Stimulated activated CD4-positive, alpha-beta T cell treated with anti-CD3 and anti-CD28 coated beads, TNF-alpha, amount 100 ng/mL, for 4 hours (primary cell): ENCODE measurements at places on chromosomes 16 and 17.

- no peak for DNase-seq
Measured at GRCh38 chr17:14281530-14281929, 19.4 kb upstream of the HS3ST3B1 start.

GRCh38 chr16:15608398-15609285 is 34.3 kb downstream of the MARF1 start:
- no peak for DNase-seq

DNA sequence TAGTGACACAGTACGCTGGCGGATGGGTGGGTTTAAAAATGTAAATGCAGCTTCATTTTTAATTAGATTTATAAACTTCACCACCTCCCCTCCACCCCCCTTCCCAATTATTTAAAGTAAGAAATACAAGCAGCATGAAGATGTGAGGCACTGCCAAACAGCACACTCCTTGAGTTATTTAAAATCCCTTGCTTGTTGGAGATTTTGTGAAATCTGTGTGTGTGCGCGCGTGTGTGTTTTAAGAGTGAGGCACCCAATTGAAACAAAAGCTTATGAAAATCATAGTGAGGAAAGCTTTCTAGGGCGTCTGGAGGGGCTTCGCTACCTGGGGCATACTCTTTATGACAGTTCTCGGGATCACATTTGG is 219.6 kb upstream of the IRX3 start:
- no peak for DNase-seq

DNA sequence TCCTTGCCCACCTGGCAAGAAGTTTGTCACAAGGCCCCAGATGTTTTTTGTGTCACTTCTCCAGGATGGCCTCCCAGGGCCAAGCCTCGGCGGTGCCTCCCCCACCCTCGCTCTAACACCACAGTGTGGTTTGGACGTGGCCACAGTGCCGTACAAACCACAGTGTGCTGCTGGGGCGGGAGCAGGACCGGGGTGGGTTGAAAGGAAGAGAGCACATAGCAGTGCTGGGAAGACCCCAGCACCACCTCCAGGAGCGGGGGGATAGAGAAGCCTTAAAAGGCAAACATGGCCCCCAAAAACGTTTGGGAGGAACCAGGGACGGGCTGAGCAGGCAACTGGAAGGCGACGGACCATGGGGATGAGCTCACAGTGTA is 5.0 kb upstream of the BCL6B start:
- DNase-seq, result no peak

DNA sequence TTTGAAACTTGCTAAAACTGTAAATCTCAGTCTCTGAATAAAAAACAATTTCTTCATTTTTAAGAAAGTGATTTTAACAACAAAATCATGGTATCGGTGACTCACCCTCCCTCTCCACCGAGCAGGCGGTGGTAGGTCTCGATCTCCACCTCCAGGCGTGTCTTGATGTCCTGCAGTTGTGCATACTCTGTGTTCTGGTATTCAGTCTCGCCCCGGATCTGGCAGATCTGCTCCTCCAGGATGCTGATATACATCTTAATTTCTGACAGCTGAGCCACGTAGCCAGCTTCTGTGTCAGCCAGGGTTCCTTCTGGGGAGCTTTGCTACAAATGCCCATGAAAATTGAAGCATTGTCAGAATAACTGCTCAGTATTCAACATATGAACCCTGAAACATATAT is 15.4 kb upstream of the KRT24 start:
- no peak for DNase-seq

DNA sequence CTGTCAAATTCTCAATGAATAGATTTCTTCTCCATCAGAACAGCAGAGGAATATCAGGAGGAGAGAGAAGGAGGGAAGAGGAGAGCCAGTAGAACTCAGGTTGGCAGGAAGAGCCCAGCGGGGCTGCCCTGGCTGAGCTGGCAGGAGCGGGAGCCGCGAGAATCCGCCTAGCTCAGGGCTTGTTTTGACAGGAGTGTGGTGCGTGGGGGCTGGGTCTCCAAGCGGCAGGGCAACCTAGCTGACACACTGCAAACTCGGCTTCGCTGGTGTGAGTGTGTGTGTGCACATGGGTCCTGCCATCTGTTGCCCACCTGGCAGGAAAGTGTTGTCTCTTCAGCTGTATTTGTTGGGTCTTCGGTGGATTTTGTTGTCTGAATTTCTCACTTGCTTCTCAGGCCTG is 27.9 kb upstream of the BCAR1 start:
- no peak for DNase-seq

DNA sequence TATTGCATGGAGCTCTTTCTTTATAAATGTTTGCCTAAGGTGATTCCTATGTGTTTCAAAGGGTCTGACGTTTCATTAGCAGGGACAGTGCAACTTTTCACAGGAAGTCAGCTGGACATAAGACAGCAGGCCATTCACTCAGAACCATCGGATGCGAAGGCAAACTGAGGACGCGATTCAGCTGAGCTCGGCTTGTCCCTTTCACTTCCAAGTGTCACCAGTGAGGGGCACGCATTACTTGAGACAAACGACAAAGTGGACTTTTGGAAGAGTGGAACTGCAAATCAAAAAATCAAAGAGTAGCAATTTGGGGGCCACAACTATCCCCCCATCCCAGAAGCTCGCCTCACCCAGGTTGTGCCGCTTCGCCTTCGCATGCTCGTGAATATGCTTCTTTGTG is 14.6 kb downstream of the USP22 start:
- DNase-seq, result no peak

DNA sequence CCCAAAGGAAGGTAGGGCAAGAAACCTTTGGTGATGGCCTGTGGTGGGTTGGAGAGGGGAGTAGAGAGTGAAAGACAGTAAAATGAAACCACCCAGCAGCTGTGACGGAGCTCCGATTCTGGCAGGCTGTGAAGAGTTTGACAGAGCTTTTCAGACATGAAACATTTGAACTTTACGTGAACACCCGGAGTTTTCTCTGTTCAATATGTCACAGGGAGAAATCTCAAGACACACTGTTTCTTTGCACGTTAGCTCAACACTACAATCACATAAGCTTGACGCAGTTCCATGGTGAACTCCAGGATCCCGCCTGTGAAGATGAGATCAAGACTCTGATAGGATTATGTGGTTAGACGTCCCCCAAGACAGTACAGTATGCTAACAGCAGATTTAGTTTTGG is 79.6 kb upstream of the CDH11 start:
- DNase-seq, result no peak

DNA sequence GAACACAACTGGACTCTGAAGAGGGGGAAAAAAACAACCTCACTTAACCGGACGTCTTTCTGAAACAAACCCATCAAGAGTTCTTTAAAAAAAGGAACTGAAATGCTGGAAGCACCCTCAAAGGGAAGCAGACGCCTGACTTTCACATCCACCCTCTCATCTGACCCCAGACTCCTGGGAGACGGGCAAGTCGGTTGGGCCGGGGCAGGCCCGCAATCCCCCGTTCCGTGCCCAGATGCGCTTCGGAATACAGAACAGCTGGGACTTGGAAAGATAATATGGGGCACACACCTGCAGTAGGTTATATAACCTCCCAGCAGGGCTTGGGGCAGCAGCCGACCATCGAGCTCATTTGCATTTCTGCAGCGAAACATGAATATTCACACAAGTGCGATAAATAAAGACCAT is 3.7 kb downstream of the ARHGAP27 start:
- no peak for DNase-seq

GRCh38 chr17:42225646-42226045 is 31.4 kb upstream of the GHDC start:
- DNase-seq, result no peak

DNA sequence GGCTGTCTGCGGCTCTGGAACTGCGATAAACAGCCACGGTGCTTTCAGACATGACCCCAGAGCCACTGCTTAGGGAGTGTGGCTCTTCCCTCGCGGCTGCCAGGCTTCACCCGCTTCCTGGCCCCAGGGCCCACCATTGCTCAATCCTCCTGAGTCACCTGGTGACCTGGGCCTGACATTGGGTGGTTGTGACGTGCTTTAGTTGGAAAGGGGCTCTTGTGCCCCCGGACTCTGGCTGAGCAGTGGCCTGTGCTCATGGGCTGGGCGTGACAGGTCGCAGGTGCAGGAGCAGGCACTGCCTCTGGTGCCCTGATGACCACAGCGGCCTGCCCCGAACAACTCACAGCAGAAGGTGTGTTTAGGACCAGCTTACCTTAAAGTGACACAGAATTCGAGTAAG is 8.6 kb upstream of the NUDT16L1 start:
- DNase-seq, result no peak

GRCh38 chr17:6040504-6040903 is 29.7 kb upstream of the WSCD1 start:
- no peak for DNase-seq

DNA sequence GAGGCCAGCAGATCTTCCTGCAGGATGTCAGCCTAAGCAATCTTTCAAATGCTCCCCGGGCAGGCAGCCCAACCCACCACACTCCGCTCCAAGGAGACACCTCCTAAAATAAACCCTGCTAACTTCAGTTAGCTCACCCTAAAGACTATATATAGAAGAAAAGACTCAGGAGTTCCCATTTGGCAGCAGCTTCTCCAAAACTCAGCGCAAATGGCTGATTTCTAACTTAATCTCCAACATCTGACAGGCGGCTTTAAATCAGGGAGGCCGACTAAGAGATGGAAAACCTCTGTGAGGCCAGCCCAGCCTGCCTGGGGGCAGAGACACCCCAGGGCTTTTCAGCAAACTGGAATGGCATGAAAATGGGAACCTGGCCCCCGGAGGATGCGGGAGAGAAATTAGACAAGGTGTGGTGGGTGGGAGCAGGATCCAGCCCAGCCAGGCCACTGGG is 91.6 kb downstream of the XYLT1 start:
- DNase-seq, result no peak

DNA sequence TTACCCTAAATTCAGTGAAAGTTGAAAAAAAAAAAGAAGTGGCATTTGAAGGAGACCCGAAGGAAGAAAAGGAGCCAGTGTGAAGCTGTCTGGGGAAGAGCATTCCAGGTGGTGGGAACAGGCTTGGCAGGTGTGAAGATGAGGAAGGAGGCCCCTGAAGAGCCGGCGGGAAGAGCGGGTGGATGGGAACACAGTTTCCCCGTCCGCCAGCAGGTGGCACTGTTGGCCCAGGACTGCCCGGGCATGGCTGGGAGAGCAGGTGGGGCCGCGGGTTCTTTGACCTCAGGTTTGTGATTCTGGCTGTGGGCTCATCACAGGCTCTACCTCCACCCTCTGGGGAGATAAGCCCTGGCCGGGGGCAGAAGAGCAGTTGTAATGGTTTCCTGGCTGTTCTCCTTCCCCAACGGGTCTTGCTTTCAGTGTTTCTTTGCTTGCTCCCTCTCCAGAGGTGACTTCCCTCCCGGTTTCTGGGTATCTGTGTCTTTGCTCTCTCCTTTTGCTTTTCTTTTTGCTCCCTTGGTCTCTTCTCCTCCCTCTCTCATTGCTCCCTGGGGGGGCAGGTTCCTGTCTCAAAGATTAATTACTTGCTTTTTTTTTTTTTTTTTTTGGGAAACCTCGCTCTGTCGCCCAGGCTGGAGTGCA is 32.3 kb downstream of the RAP1GAP2 start:
- peak; percentile 64 for DNase-seq

DNA sequence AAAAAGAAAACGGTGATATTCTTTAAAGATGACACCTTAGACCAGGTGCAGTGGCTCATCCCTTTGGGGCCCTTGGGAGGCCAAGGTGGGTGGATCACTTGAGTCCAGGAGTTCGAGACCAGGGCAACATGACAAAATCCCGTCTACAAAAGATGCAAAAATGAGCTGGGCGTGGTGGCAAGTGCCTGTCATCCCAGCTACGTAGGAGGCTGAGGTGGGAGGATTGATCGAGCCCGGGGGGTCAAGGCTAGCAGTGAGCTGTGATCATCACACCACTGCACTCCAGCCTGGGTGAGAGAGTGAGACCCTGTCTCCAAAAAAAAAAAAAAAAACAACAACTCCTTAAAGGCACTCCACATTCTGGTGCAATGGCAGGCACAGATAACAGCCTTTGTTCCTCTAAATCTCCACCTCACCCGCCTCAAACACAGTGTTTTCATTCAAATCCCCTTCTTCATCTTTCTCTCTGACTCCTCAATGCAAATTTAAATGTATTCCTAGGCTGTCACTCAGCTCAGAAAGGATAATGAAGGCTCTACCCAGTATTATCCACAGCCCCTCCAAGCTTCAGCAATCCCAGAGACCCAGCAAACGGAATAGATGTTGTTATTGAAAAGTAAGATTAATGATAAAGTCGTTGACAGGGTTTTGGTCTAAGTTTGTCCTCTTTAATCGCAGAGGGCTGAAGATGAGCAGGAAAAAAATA is 56.2 kb upstream of the CACNG5 start:
- DNase-seq, result no peak

- no peak for DNase-seq
Measured at GRCh38 chr16:67104061-67104460, 5.7 kb upstream of the PHAF1 start.

GRCh38 chr17:32917081-32917480 is 10.9 kb upstream of the TMEM98 start:
- no peak for DNase-seq

- DNase-seq, result no peak
Measured at GRCh38 chr16:84999857-85000480, 11.4 kb downstream of the ZDHHC7 start.

GRCh38 chr17:76530095-76530723 is 7.3 kb downstream of the CYGB start:
- no peak for DNase-seq

DNA sequence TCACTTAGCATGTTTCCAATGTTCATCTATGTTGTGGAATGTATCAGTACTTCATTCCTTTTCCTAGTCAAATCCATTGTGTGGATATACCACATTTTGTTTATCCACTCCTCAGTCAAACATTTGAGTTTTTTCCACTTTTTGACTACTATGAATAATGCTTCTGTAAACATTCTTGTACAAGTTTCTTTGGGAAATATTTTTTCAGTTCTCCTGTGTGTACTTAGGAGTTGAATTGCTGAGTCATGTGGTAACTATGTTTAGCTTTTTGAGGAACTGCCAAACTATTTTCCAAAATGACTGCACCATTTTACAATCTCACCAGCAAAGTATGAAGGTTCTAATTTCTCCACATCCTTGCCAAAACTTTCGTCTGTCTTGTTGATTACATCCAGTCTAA is 223.7 kb upstream of the AXIN2 start:
- no peak for DNase-seq

DNA sequence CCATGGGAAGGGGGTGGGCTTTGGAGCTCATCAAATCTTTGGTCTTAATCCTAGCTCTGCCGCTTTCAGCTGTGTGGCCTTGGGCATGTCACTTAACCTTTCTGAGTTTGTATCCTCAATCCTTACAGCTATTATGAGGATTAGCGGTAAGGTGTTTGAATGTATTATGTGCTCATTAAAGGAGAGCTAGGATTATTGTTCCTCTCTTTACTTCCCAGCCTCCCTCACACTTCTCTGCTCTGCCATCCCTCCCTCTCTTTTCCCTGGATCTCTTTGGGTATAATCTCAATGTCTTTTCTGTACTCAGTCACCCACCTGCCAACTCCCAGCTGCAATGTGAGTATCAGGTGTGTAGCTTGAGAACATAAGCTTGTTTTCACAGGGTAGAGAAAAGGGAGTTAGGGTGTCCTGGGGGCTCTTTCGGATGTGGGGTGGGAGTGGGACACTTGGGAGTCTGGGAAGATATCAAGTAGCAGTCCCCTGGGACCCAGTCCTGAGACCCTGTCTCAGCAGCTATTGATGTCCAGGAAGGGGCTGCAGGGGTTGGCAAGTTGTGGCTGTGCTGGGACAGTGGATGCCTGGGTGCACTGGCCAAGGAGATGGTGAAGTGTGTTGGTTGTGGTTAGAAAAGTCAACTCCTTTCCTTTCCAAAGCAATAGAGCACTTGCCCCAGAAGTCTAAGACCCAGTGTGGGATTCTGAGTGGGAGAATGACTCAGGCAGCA is 1.8 kb downstream of the EFNB3 start:
- no peak for DNase-seq

- DNase-seq, result no peak
Measured at GRCh38 chr17:39737760-39738567, at the start of gene GRB7. GRB7 (plus strand) TSS chr17:39737938; CDS start chr17:39742302, 4,364 bp downstream.

GRCh38 chr16:23941963-23942564 is 106.3 kb downstream of the PRKCB start:
- DNase-seq, result no peak
